Fibroblast of villous mesenchyme (primary cell): ENCODE measurements at places on chromosomes 11 and 22.
A peak's percentile ranks its signal among the peaks of the same experiment; 100 is the strongest.

DNA sequence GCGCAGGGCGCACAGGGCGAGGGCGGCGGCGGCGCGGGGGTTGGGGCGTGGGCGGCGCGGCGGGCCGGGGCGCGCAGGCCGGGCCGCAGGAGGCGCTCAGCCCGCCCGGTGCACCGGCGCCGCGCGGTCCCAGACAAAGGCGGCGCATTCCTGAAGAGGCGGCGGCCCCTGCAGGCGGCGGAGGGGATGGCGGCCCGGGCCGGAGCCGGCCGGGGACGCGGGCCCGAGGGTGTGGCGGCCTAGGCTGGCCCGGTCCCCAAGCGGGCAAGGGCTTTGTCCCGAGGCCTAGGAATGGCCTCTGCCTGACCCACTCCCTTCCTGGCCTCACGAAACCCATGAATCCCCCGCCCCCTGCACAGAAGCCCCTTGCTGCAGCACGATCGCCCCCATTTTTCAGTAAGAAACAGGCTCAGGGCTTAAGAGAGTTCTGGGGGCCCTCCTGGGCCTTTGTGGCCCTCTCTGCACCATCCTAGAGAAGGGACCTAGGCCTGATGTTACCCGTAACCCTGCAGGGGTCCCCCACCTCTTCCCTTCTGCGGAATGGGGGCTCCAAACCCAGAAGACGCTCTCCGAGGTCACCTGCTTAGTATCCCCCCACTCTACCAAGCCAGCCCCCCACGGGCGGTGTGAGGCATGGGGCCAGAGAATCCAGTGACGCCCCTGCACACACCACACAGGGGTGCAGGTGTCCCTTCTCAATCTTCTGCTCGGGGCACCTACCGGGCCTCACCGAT lies at the start of gene RTN4R:
TSS of gene RTN4R (minus strand) at position 40 of the 734 bp plus-strand sequence. CDS start 226 bp downstream, outside the sequence.
- DNase-seq, result peak; percentile 37

- DNase-seq, result peak; percentile 82
Measured at GRCh38 chr11:17927681-17928343, 85.0 kb downstream of the SERGEF start.

GRCh38 chr22:41003066-41003465 lies 51.9 kb downstream of the RBX1 start:
- no peak for DNase-seq

DNA sequence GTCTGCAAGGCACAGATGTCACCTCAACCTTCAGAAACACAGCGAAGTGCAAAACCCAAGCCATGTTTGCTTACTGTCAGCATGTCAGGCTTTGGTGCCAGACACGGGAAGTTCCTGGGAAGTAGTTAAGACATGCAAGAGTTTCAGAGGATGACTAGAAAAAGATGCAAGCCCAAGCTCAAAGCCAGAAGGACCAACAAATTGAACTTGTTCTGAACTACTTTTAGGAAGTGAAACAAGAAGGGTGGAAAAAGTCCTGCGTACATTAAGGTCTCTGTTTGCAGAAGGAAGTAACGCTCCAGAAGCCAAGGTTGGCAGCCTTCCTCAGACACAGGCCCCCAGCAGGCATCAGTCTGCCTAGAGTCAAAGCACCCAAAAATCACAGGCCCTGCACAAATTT lies 2.6 kb downstream of the AP1B1 start:
- DNase-seq, result no peak

GRCh38 chr11:1440496-1440895 lies 46.1 kb downstream of the MOB2 start:
- no peak for DNase-seq

GRCh38 chr22:17109113-17109865 lies 11.9 kb downstream of the TMEM121B start:
- no peak for DNase-seq

DNA sequence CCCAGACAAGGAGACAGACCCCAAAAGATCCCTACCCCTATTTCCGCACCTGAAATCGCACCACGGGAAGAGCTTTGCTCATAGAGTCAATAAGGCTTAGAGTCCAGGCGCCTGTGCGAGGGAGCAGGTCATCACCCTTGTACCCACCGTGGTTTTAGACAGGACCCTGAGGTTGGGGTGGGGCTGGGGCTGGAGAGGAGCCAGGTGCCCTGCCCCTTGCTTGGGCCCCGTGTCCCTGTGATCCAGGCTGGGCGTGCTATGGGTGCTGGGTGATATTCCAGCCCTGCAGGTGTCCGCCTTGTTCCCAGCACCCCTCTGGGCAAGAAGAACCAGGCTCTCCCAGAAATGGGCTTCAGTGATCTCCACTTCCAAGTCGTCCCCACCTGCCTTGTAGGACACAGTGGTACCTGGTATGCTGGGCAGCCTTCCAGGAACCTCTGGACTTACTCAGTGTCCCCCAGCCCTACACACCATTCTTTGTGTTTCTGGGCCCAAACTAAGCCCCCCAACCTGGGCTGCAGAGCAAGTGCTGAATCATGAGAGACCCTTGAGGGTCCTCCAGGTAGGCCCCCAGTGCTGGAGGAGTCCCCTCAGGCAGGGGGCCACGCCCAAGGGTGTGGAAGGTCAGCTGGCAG lies 4.5 kb downstream of the CD81 start:
- no peak for DNase-seq

GRCh38 chr11:97890466-97890865 lies 1130.3 kb upstream of the CNTN5 start:
- DNase-seq, result no peak
